ENCODE measurements at places on chromosomes 1 and 21.

DNA sequence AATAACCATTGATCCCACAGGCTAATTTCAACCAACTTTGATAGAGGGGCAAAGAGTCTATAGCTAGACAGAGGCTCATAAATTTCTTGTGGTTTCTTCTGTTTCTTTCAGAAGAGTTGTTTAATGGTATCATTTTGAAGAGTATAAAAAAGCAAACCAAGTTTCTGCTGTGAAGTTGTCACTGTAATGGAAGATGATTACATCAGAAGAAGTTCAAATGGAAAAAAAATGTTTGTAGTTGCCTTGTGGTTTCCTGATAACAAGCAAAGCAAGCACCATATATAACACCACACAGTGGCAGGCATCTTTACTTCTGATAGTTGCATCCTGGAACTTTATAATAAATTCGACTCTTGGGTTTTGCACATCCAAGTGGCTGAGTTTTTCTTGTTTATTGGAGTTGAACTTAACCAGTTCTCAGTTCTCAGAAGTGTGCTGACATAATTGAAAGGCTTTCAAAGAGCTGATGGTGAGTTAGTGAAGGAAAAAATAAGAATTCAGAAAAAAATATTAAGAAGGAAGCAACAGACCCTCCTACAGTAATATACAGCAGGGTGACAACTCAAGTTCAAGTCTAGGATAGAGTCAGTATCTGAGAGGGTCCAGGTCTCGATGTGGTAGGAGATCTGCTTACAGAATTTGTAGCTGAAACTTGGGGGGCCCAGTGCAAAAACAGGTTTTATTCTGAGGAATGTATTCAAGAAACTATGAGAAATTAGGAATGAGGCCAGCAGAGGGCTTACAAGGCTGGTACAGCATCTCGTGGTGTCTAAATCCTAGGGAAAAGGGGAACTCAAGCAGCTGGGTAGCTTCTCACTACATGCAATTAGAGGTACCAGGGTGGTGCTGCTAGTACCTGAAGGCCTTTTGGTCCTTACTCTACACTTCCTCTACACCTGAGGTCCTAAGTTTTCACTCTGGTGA, 123.5 kb downstream of the CRB1 start:
- no peak for DNase-seq

GRCh38 chr1:205495237-205495823, 9.1 kb upstream of the CDK18 start:
- DNase-seq = no peak

DNA sequence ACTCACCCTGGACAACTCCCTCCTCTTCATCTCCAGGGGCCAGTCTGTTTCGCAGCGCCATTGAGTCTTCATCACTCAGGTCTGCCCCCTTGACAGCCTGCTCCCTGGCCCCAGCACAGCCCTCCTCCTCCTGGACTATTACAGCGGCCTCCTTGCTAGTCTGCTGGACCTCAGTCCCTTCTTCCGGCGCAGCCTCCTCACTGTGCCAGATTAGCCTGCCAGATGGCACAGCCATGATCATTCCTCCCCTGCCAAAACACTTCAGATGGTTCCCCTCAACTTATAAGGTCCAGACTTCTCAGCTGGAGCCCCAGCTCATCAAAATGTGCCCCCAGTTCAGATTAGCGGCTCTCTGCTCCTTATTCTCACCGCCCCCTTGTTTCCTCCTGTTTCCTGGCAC, 7.0 kb upstream of the CELSR2 start:
- no peak for DNase-seq

DNA sequence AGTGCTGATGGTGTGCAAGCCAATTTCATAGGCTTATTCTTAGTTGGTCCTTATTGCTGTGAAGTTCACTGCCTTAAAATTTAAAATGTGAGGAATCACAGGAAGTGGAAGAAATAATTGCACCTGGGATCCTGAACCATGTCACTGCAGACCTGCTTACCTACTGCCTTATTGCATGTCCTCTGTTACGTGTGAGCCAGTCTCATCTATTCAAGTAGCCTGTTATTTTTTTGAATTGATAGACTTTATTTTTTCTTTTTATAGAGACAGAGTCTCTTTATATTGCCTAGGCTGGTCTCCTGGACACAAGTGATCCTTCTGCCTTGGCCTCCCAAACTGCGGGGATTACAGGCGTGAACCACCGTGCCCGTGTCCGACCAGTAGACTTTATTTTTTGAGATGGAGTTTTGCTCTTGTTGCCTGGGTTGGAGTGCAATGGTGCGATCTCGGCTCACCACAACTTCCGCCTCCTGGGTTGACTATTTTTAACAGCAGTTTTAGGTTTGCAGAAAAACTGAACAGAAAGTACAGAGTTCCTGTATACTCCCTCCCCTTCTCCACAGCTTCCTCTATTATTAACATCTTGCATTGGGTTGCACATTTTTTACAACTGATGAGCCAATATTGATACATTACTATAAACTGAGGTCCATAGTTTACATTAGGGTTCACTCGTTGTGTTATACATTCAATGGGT, 14.0 kb upstream of the DISC1 start:
- no peak for DNase-seq

GRCh38 chr1:9472386-9473031, 66.8 kb upstream of the SLC25A33 start:
- DNase-seq = no peak

DNA sequence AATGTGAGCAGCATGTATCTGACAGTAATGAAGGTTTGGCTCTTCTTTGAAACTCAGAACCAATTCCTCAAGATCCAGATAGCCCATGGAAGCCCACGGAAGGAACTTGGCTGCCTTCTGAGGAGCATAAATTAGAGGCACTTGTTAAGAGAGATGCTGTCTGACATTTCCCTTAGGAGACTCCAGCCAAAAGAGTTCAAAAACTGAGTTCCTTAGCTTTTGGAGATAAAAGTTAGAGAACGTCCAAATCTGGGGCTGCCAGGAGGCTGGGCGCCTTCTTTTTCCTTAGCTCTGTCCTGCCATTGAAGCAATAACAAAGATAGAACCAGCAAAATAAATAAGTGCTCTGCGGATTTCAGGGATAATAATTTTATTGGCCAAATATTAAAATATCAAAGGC, 439.6 kb upstream of the USP24 start:
- DNase-seq = no peak

DNA sequence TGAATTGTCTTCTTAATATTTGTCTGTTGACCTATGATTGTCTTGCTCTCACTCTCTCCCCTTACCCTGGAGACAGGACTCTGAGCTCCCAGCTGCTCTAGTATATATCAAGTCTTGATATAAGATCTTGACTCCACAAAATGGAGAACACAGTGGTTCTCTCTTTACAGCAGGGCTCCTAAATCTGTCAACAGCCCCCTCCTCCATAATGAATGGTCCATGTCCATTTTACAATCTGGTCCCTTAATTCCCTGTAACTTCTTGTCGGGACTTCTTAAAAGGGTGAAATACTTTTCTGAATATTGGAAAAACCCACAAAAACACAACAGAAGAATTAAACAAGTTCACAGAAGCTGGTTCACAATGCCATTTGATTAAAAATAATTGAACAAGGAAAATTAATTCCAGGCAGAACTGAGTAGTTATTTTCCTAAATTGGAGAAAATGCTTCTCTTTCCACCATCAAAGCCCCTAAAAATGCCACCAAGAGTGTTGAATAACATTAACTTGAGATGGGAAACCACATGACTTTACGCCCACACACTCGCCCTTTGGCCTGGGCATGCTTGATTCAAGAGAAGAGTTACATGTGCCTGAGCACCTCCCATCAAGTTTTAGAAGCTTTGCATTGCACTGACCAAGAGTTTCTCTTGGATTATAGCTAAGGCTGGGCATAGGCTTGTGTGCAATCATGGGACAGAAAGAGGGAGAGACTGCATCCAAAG, 109.8 kb downstream of the TOMM20 start:
- DNase-seq = no peak

- DNase-seq = no peak
Observed at GRCh38 chr1:113178106-113178505, 105.1 kb downstream of the LRIG2 start.

- DNase-seq = no peak
Observed at GRCh38 chr1:235873571-235873970, 6.9 kb upstream of the LYST start.

GRCh38 chr1:64962441-64962840, 3.9 kb downstream of the JAK1 start:
- DNase-seq = no peak

DNA sequence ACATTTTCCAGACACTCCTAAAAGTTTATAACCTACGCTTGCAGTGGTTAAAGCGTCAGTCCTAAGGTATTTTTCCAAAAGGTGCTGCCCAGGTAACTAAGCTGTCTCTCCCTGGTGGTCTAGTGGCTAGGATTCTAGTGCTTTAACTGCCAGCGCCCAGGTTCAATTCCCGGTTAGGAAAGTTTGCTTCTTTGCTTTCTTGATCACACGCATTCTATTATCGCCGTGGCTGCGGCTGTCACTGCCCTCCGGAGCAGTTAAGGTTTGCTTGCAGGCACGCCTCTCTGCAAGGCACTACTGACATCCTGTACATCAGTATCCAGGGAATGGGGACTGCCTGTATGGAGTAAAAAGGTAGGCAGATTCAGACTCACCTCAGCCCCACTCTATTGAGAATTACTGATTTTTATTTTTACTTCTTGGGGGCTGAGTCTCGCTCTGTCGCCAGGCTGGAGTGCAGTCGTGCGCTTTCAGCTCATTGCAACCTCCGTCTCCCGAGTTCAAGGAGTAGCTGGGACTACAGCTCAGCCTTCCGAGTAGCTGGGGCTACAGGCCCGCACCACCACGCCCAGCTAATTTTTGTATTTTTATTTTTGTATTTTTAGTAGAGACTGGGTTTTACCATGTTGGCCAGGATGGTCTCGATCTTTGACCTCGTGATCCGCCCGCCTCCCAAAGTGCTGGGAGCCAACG, 53.2 kb upstream of the CFAP126 start:
- no peak for DNase-seq

- DNase-seq = no peak
Observed at GRCh38 chr1:35377555-35377954, 109.0 kb downstream of the ZMYM4 start.

DNA sequence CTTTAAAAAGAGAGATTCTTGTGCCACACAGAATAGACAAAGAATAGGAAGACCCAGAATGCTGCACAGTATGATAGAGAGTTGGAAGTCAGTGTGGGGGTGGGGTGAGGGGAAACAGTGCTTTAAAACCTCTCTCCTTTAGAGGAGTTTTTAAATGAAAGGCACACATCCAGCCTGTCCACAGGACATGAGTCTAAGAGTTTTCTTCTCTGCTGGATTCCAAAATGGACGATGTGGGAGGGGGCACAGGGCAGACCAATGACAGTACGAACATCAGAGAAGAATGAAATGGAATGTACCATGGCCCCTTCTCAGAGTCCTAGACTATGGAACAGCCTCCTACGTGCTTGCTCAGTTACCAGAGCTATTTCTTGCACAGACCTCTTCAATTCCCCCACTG, 458.2 kb upstream of the DAB1 start:
- DNase-seq = no peak

DNA sequence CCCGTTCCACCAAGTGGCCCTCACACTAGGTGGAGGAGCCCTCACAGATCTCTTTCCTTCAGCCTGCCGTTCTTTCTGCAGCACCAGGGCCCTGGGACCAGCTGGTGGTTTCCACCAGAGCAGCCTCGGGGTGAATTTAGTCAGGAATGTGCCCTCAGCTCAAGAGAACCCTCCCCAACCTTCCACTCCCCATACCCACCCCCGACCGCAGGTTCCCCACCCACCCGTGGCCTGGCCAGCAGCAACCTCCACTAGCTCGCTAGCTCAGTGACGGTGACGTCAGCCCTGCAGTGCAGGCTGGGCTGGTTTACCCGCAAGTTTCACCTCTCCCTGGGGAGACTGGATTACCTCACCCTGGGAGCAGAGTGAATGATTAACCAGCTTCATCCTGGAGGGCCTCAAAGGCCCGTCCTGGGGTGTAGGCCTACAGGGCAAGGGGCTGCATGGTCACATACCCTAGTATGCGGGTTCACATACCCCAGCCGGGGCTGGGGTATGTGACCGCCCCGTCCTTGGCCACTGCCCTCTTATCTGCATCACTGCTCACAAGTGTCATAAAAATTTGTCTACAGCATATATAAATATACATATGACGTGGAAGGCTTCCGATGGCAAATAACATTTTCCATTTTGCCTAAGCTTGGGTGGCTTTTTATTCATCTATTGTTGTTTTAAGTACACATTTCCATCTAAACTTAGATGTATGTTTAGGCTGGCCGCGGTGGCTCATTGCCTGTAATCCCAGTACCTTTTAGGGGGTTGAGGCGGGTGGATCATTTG, 24.5 kb downstream of the ELF3 start:
- DNase-seq = no peak

GRCh38 chr1:235625831-235626230, 23.8 kb downstream of the GNG4 start:
- no peak for DNase-seq

GRCh38 chr21:43604505-43605204, 54.6 kb downstream of the HSF2BP start:
- no peak for DNase-seq

- DNase-seq = no peak
Observed at GRCh38 chr1:229224308-229224707, 46.6 kb upstream of the RAB4A start.

GRCh38 chr1:69485616-69486015, 82.1 kb upstream of the LRRC7 start:
- no peak for DNase-seq

DNA sequence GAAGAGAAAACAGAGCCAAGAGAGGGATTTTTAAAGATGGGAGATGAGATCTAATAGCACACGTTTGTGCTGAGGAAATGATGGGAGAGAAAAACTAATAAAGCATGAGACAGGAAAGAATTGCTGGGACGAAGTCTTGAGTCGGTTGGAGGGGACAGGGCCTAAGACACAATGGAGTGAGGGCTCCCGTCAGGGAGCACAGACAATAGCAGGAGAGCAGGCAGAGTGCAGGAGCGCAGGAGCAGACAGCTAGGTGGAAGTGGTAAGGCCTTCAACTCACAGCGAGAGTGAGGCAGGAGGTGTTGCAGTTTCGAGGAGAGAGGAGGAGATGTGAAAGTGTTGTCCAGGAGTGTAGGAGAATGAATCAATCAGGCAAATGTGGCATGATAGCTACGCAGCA, 59.9 kb upstream of the SOX13 start:
- DNase-seq = no peak

DNA sequence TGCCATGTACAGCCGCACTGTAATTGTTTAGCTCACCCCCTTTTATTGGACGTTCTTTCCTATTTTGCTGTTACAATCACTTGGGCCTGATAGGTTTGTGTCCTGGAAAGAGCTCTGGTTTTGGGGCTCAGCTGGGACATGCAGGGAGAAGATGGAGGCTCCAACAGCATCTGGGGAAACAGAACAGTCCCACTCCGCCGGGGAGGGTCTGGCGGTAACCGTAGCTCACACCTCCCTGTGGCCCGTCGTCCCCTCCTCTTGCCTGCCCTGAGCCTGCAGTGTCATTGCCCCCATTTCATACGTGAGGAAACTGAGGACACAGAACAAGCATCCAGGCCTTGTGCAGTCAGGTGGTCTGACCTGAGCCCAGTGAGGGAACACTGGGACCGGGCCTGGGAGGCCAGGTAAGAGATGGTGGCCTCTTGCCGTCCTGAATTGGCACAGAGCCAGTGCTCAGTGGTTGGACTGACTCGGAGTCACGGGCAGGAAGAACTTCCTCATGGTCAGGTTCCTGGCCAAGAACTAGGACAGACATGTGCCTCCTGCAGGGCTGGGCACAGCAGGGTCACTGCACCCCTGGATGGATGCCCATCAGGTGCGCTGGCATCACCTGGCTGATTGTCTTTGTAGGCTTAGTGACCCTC, 41.8 kb downstream of the S100B start:
- DNase-seq = no peak

GRCh38 chr1:116472431-116472961, 98.3 kb downstream of the CD58 start:
- no peak for DNase-seq
